Left lobe of liver (tissue), 2 donors: ENCODE measurements at places on chromosomes 2 and 18. TPM values are rescaled to one million over a fixed set of nuclear protein-coding genes. Genes with fewer than 3 reads are reported as not detected.

DNA sequence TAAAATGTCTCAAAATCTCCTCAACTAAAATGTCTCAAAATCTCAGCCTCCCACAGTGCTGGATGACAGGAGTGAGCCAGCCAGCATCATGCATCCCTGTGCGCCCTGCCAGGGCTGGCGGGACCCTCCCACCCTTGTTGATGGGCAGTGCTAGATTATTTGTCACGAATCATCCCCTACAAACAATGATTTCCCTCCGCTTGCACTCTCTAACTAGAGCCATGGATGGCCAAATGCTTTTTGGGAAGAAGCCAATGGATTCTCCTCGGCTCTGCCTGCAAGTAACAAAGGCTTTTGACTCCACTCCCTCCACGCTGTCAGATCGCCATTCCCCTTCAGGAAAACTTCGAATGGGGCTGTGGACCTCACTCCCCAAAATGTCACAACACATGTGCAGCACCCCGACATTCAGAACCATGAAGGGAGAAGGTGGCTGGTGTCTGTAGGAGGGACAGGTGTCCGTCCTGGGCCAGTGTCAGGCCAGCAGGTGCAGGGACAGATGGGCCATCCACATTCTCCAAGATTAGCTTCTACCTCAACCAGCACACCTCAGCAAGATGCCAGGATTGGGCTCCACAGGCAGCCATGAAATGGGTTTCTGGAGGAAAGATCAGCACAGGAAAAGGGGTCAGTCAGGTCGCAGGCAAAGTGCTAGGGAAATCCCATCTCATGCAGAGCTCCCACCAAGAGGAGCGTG lies 11.5 kb downstream of the AMER3 start:
- no peak for DNase-seq

- no peak for DNase-seq
These were observed 81.0 kb upstream of the STK39 start for GRCh38 chr2:168328421-168328820.

GRCh38 chr2:173119069-173119807 lies 43.6 kb downstream of the MAP3K20 start:
- DNase-seq, result peak; percentile 54

- no peak for DNase-seq
These were observed 4.3 kb downstream of the GAD1 start for GRCh38 chr2:170820757-170821530.

DNA sequence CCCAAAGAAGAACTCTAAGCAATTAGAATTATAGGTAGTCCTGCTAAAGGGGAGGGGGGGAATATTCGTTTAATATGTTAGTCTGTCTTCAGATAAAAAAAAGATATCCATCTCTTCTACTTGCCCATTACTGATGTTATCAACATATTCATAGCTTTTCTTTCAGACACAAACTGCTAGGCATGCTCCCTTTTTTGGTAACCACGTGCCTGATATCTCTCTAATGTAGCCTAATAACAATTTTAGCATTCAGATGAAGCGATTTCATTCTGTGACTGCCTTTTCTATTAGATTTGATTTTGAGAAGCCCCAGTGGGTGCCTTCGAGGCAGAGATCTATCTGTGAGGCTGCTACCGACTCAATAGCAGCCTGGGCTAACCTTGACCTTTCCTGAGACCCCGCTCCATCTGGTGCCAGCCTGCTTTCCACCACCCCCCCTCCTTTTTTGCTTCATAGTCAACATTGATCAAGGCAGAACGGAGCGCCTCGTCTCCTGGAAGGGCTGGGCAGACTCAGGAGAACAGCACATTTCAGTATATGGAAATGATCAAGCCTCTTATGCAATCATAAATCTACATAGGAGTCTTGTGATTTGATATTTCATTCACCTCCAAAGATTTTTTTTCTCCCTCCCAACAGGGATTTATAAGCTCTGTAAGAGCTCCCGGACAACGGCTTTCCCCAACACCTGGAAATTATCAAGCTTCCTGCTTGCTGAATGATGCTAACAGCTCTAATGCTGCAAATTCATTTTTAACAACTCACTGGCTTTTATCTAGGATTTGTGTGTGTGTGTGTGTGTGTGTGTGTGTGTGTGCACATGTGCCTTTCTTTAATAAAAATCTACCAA lies 14.7 kb upstream of the BCL11A start:
- no peak for DNase-seq

Gene LYG1
- 0.65 TPM for total RNA-seq
